Right atrium auricular region (tissue), 2 donors: ENCODE measurements at places on chromosomes 13 and 19. TPM values are rescaled to one million over a fixed set of nuclear protein-coding genes. Genes with fewer than 3 reads are reported as not detected.
A peak's percentile ranks its signal among the peaks of the same experiment; 100 is the strongest.

DNA sequence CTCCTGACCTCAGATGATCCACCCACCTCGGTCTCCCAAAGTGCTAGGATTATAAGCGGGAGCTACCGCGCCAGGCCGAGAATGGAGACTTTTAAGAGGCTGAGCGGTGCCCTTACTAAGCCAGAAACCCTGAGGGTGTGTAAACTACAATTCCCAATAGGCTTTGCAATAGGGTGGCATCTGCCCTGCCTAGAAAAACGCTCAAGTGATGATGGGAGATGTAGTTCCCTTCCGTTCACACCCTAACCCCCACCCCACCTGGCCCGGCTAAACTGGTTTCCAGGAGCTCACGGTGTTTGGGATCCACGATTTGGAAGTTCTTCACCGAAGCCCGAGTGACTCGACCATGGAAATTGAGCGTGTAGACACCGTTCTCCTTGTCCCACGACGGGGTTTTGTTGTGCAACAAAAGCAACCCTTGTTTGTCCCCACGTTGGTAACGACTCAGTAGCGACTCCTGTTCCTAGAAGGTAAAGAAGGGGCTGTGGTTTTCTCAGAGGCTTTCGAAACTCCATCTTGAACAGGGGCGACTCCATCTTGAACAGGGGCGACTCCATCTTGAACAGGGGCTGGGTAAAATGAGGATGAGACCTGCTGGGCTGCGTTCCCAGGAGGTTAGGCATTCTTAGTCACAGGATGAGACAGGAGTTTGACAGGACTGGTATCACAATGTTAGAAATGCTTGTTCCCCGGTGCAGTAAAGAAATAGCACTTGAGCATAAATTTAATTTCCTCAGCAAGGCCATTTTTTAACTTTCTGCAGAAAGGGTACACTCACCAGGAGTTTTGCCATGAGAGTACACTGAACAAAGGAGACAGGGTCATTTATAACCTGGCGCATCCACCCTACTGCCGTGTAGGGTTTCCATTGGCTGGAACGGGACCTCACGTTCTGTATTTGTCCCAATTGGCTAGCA lies 9.8 kb downstream of the PPP1R15A start:
- DNase-seq: no peak

- peak; percentile 70 for DNase-seq
Observed at GRCh38 chr19:9847087-9847671, 12.1 kb downstream of the PIN1 start.

The SIGLEC11 gene
- total RNA-seq: 2.2 TPM

The PSG11 gene
- total RNA-seq: not detected

The PPP1R12C gene
- 205 TPM for total RNA-seq

DNA sequence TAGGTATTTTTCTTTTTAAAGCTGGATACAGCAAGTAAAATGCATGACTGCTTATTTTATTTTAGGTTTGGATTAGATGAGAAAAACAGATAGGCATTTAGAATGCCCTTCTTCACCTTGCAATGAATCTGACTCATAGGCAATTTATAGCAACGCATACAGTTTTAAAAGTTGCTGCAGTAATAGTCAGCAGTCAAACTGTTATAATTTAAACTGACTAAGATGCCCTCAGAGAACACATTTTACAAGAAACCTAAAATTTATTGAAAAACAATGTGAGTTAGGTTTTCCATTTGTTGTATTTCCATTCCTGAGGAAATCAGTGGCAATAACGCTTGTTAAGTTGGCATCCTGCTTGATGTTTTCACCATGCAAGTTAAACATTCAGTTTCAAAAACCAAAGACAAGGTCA lies 1128.2 kb upstream of the PCDH9 start:
- DNase-seq: no peak

DNA sequence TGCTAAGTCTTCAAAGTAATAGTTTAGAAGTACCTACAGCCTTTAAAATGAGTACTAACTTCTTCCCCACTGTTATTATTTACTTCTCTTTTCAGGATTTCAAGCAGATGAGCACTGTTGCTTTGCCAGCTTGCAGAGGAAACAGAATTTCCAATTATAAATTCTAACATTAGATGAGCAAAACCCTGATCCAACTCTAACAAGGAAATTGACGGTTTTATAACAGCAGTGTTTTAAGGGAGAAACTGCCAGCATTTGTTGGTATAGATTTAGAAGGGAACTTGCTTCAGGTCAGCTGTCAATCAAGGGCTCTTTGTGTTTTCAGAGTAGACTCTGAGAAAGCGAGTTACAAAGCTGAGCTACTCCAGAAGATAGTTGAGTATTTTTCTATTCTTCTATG lies 120.5 kb downstream of the RAP2A start:
- no peak for DNase-seq

The KLHL1 gene
- total RNA-seq: not detected

- DNase-seq: no peak
Observed at GRCh38 chr19:53007606-53008005, 6.1 kb upstream of the ERVV-1 start.

The KIR2DL4 gene
- total RNA-seq: not detected

DNA sequence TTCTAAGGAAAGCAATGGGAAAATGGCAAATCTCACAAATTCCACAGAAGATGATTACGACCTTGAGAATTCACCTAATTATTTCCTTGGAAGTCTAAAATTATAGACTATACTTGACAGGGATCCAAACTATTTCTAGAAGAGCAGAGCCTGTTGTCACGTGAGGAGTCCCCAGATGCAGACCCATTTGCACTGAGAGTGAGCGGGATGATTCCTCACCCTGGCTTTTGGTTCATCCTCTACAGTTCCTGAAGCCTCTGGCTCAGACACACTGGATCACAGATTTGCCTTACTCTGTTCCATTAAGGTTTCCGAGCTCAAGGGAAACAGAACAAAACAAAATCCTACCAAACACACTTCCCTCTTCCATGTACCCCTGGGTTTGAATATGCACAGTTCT lies 23.0 kb upstream of the CYSLTR2 start:
- no peak for DNase-seq

GRCh38 chr19:31979362-31979761 lies 366.0 kb upstream of the ZNF507 start:
- DNase-seq: no peak

- DNase-seq: no peak
Observed at GRCh38 chr13:68616600-68617222, 1386.6 kb upstream of the PCDH9 start.

DNA sequence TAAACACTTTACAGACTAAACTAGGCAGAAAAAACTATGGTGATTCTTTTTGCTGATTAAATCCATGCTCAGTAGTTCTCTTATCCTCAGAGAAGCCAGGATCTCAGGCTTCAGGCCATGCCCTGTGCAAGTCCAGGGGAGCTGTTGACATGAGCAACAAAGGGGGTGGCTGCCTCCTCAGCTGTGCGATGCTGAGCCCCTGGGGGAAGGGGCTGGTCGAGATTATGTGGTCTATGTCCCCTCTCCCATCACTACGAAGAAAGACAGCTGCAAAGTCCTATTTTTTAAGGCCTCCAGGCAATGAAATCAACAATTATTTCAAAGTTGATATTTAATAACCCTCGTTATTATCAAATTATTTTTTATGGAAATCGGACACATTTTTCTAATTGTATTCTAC lies 37.0 kb downstream of the IRS2 start:
- peak; percentile 50 for DNase-seq

DNA sequence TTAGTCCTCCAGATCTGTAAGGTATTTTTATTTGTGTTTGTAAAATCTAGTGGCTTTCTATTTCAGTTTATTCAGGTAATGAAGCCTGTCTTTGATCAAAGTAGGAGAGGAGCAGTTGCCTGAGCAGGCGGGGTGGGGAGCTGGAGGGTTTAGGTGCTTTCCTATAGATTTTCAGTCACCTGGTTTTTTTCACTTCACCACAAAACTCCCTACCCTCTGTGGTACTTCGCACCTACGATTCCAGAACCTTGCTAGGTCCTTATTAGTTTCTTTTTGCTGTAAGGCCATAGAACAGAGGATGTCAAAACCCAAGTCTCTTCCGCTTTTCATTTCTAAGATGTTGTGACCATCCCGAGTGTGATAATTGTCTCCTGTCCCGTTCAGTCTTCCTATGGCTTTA lies 26.6 kb downstream of the SLAIN1 start:
- DNase-seq: no peak
